ENCODE measurements at places on chromosomes 4 and X.

GRCh38 chr4:55340266-55340665, 5.8 kb upstream of the SRD5A3 start:
- DNase-seq: no peak

DNA sequence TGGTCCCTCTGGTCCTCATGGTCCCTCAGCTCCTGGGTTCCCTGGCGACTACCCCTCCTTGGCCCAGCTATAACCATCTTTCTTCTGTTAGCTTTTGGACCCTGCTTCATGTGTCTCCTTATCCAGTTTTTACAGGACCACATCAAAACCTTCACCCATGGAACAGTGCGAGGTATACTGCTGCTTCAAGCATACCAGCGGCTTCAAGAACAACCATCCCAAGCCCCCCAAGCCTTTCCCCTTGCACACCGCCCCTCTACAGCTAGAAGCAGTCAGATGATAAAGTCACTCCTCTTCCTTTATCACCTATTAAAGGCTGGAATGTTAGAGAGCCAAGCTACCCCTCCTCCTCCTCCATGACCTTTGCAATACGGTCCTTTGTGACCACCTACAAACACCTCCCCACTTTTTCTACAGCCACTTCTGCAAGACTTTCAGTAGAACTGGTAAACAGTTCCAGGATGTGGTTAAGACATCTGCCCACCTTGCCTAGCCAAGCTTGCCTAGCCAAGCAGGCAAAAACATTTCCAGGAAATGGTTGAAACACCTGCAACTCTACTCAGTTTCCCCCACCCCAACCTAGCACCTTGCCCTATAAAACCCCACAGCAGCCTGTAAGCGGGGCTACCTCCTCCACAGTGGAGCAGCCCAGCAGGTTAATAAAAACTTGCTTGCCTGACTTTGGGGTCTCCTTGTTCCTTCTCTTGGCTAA, 125.7 kb downstream of the ZC4H2 start:
- DNase-seq: no peak

DNA sequence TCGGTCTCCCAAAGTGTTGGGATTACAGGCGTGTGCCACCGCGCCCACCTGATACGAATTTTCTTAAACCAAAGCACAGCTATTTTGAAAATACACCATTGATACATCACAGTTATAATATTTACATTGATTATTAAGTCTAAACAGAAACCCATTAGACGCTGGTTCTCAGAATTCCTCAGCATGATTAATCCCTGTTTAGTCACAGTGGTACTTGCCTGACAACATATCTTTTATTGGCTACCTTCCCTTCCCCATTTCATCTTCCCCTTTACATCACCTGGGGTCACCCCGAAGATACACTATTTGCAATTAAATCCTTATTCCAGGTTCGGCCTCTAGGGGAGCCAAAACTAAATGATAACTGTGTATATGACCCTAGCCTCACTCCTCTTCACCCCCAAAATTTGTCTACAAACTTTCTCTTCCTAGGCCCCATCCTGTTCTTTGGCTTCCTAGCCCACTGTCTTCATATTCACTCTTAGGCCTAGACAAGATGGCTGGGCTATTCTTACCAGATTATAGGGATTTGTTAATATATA, 36.8 kb upstream of the IL1RAPL1 start:
- DNase-seq: no peak

DNA sequence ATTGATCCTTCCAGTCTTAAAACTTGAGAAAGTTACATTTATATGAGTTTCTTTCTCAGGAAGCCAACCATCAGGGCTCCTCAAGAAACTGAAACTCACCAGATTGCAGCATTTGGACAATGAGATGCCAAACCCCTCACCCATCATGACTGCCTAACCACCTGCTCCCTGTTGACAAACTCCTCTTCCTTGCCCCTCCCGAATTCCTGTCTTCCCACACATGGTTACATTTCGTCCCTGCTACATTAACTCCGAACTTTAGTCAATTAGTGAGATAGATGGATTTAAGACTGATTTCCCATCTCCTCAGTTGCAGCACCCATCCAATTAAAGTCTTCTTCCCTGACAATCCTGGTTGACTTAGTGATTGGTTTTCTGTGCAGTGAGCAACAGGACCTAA, 118.7 kb downstream of the ZNF330 start:
- no peak for DNase-seq

- DNase-seq: no peak
Observed at GRCh38 chrX:45592101-45592500, 391.4 kb upstream of the DIPK2B start.

DNA sequence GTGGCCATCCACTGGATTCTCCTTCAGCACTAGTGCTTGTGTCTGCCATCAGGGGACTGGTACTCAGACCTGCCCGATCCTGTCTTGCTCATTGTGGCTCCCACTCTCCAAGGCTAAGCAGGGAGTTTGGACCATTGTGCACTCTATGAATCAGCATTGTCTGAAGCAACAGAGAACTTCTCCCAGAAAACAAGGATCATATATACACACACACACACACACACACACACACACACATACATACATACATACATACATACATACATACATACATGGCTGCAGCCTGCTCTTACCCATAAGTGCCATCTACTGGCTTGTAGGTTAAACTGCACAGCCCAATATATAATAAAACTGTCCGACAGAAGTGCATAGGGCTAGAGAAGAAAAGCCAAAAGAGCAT, 345.3 kb upstream of the LCORL start:
- no peak for DNase-seq

DNA sequence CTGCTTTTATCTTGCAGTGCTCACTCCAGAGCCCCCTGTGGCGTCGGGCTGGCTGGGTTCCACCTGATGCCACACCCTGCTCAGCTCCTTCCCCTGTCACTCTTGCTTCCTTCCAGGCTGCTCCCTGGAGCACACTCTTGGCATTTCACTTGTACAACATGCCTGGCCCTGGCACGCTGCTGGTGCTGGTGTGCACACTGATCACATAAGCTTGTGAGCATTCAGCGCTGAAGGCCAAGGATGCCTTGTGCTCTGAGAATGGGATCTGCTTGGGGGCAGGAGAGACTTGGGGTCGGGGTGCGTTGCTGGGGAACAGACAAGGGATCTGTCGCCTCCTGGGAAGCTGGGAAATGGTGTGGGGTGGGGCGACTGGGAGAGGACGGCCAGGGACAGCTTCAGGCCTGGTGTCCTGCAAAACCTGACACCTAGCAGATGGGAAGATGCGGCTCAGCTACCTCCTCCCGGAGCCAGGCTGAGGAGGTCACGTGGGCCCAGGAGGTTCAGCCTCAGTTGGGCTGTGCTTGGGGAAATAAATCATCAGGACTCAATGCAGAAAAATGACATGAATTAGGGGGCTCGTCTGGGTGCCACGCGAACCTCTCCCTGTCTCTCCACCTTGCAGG, 108.5 kb downstream of the PHKA2 start:
- no peak for DNase-seq

DNA sequence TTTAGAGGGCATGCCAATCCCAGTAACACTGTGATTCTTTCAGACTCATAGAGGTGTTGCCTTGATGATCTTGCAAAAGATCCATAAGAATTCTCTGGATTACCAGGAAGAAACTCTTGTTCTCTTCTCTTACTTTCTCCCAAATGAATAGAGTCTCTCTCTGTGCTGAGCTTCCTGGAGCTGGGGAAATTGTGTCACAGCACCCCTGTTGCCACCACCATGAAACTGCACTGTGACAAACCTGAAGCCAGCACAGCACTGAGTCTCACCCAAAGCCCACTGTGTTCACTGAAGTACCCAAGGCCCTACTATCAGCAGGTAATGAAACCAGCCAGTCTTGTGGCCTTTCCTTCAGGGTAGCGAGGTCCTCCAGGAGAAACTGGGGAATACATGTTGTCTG, 332.7 kb upstream of the FGF16 start:
- DNase-seq: no peak

DNA sequence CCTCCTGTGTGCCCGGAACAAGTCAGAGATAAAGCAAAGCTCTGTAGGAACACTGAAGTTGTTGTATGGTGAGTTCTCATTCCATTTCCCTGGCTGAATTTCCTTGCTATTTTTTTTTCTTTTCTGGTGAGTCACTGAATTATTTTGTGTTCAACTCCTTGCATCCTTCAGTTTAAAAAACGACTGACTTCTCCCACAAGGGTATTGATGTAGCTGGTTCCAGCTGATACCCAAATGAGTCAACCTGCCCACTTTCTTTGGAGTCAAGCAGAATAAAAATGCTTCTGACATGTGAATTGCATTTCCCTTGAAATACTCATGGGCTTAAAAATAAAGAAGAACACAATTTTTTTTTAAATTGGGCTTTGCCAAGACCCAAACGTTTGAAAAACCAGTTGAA, 85.5 kb downstream of the SHOX start:
- DNase-seq: no peak

DNA sequence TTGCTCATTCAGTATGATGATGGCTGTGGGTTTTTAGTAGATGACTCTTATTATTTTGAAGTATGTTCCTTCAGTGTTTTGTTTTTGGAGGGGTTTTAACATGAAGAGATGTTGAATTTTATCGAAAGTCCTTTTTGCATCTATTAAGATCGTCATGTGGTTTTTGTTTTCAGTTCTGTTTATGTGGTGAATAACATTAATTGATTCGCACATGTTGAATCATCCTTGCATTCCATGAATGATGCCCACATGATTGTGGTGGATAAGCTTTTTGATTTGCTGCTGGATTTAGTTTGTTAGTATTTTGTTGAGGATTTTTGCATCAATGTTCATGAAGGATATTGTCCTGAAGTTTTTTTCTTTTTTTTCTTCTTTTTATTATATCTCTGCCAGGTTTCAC, 347.4 kb upstream of the EPHA5 start:
- no peak for DNase-seq

DNA sequence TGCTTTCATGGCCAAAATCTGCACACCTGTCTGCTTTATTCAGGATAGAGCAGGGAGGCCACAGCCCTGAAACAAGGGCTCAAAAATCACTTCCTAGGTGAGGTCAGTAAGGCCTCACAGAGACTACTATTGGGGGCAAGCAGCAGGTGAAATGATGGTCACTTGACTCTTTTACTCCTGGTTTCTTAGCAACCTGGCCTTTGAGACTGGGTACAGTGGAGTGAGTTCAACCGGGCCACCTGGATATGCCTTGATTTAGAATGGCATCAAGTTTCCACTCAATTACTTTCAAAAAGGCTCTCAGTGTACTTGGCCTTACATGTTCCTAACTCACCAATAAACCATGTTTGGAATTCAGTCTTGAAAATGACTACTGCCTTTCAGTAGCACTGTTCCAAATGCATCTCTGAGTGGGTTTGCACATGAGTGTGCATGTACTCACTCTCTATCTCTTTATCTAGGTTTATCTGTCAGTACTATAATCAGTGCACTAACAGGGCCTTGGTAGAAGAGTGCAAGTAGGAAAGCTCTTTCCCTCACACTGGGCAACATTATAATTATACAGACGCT, 388.2 kb downstream of the OPHN1 start:
- DNase-seq: no peak

- no peak for DNase-seq
Observed at GRCh38 chr4:11566444-11567022, 137.8 kb upstream of the HS3ST1 start.

- DNase-seq: no peak
Observed at GRCh38 chr4:112076919-112077608, 68.2 kb upstream of the FAM241A start.

DNA sequence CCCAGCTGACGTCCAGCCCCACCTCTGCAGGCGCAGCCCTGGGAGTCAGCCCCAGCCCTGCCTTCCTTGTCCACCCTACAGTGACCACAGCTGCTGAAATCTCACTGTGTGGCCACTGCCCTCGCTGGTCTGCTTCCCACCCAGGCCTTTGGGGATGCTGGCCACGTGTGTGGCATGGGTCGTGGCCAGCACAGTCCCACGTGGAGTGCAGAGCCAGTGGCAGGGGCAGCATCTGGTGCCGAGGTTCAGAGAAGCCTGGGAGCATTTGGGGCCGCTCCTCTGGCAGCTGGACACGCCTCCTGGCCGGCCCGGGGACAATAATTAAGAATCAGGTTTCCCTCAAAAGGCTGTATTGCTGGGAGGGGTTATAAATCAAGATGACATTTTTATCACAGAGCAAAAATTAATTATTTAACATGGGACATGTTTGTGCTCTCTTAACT, 92.1 kb downstream of the HMX1 start:
- no peak for DNase-seq

DNA sequence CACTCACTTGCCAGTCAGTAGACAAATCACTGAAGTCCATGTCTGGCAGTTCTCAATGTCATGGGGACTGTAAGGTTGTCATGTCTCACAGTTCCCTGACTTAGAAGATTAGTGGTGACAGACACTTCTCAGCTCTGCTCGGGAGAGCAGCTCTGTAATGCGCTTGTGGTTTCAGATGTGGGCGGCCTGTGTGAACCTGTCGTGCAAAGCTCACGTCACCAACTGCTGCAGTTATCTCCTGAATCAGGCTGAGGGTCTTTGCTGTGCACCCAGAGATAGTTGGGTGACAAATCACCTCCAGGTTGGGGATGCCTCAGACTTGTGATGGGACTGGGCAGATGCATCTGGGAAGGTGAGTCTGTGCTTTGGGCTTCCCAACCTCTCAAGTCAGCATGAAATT, at the start of gene IL9R:
Gene IL9R (plus strand): TSS at position 261 of the 400 bp plus-strand sequence. CDS start 64 bp downstream, at position 325.
- no peak for DNase-seq

DNA sequence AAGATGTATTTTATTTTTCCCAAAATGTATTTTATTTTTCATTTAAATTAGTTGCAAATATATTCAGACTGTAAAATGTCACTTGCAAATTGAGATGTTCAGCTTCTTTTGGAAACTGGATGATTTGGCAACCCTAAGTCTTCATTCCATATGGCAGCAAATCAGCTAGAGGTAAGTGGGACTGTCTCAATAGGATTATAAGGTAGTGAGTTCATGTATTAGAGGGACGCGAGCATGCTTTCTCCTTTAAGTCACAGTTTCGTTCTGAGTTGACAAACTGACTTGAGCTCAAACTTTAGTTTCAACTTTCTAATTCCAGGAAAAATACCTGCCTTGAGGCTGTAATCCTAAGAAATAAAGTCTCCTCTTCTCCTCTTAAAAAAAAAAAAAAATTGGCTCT, 44.2 kb upstream of the TMEM131L start:
- no peak for DNase-seq

GRCh38 chr4:169058312-169058711, 48.3 kb upstream of the CBR4 start:
- DNase-seq: no peak

DNA sequence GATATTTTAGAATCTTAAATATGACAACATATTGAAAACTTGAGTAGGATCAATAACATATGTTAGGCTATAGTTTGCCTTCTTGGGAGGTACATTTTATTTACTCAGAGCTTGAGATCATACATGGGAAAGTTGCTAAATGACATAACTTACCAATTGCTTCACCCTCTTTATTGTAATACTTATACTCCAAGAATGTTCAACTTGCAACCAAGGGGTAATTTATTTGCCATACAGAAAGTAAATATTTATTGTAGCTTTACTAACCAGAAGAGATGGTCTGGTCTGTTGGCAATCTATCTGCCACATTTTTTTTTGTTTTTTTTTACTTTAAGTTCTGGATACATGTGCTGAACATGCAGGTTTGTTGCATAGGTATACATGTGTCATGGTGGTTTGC, 426.6 kb downstream of the ARHGAP24 start:
- DNase-seq: no peak

All from activated naive CD4-positive, alpha-beta T cell treated with anti-CD3 and anti-CD28 coated beads, Interleukin-2, amount 50 U/mL, for 72 hours (primary cell).